T1000 (cell line): ENCODE measurements at places on chromosomes 5 and 9.

DNA sequence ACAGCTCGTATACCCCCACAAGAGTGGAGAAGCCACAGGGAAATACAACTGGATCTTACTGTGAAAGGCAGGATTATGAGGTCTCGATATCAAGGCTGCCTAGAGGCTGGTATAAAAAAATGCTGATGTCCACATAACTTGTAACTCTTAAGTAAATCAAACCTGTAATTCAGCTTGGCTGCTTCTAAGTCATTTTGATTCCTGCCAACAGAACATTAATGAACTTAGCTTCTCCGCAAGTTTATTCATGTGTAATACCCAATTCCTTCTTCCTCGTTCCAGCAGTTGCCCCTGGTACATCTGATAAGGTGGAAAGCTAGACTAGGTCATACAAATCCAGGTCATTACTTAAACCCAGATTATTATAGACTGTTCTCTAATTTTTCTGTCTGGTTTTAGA, 16.4 kb upstream of the SMIM15 start:
- no peak for DNase-seq

- DNase-seq = no peak
Measured at GRCh38 chr9:115847216-115847615, 306.4 kb upstream of the PAPPA start.

DNA sequence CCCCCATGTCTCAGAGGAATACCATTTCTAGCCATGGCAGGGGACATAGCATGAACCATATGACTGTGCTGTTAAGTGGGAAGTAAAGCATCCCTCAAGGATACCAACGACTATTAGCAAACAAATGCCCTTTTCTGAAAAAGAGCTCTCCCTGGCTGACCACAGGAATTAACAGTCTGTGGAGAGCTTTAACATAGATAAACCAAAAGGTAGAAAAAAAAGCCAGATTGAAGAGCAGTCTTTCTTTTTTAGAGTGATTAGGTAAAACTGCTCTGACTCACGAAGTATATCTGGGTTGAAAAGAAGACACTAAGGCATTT, 532.7 kb upstream of the DMAC1 start:
- DNase-seq = no peak

- DNase-seq = peak; percentile 63
Measured at GRCh38 chr5:147310059-147310704, 75.4 kb downstream of the STK32A start.

GRCh38 chr9:130185490-130186031, 13.4 kb downstream of the NCS1 start:
- no peak for DNase-seq

DNA sequence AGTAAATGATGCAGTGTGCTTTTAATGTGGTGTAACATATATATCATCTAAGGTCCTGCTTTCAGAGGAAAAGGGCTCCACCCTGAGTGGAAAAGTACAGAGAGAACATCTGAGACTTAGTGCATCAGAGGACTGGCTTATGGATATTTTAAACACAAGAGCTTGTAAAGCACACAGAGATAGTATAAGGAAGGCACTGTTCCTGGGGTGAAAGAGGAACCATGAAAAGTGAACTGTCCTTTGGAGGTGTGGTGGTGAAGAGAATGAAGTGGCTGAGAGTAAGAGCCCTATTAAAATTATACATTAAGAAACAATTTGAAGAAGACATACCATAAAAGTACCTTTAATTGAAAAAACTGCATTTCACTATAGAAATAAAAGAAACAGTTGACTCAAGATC, 68.9 kb downstream of the CSF2 start:
- DNase-seq = no peak
